ENCODE measurements at places on chromosomes 2 and 18.

DNA sequence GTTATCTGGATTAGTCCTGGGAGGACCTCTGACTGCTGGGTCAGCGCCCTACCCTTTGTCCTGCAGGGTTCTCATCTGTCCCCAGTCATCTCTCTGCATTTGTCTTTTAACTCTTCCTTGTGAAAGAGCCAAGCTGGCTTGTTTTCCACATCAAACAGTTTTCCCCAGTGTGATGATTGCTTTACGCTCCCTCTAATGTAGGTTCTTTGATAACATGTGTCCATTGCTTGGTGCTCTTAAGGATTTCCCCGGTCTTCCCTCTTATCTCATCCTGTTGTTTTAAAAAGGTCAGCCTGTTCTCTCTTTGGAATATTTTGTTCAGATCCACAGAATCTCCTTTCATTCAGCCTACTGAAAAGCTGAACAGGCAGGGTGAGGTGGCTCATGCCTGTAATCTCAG lies 792.1 kb upstream of the RAB6C start:
- DNase-seq: no peak

DNA sequence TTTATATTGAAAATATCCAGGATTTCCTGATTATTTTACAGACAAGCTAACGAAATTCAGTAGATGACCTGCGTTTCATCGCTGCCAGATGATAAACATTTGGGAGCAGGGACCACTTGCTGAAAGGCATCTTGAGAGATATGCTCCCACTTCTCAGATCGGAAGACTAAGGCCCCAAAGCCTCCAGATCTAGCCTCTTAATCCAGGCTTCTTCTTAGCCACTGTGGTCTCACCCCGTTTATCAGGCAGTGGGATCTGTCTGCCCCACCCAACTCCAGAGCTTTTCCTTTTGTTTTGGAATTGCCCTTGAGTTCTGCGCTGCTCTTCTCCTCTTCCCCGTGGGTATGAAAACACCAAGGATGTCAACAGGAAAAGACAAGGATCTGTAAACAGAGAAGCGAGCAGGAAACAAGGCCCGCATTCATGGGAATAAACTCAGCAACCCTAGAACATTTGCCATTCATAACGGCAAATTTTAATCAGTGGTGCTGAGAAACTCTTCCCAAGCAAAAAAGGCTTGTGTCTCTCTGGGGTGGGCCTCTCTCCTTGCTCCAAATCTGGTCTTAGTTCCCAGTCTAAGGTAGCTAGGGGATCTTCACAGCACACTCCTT lies 21.4 kb downstream of the MYL12B start:
- no peak for DNase-seq

DNA sequence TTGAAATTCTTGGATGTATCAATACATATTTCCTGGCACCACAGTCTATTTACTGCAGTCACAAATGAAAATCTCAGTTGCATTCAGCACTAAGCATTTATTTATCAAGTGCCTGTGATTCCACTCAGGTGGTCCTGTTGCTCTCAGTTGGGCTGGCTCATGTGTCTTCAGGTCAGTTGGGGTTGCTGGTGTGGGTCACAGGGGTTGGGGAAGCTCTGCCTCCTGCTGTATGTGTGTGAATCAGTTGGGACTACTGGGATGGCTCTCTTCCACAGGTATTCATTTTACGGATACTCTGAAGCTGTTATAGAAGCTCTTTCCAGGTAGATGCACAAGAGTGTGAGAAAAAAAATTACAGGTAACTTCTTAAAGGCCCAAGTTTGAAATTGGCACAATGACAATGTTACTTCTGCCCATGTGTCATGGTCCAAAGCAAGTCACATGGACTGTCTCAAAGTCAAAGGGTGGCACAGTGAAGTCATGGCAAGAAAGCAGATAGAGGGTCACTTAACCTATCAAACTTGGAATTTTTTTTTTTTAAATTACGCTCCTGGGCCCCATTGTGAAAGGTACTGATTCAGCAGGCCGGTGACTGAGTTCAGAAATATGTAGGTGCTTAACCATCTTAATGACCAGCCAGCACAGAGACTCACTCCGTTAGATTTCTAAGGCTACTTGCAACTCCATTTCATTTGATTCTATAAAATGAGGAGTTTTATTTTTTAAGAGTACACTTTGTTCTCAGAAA lies 249.2 kb upstream of the GCFC2 start:
- DNase-seq: no peak

GRCh38 chr2:148282201-148282600 lies 261.3 kb downstream of the MBD5 start:
- DNase-seq: no peak

GRCh38 chr2:105149272-105149671 lies 92.3 kb upstream of the GPR45 start:
- DNase-seq: no peak

DNA sequence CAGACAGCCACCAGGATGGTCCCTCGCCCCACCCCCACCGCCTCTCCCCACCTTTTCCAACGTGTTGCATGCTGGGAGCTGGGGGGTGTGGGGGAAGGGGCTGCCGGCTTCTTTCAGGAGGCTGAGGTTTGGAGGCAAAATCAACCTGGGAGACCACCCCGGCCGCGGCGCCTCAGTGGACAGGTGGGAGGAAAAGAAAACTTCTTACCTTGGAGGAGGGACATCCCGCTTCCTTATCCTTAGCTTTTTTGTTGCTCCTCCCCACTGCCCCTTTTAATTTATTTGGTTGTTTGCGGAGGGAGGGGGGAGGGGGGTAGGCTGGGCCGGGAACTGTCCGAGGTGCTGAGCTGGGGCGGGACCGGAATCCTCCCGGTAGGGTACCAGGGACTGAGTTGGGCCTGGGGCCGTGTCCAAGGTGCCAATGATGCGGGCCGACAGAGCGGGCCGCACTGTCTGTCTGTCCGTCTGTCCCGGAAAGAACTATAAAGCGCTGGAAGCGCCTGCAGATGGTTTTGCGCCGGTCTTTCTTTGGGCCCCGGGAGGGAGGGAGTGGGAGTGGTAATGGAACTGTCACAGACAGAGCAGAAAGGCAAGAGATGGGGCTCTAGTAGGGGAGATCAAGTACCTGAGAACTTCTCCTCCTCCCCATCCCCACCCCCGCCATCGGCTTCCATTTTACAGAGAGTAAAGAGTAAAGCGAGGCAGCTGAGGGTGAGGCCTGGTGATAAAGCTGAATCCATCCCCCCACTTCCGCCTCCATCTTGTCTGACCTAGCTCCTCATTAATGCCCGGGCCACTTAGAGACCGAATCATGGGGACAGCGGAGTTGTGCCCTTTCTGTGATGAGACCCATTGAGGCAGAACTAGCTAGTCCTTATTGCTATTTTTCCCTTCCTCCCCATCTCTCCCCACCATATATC lies 2.4 kb downstream of the CDK5R2 start:
- peak; percentile 90 for DNase-seq

GRCh38 chr2:45445037-45445436 lies 166.0 kb downstream of the SRBD1 start:
- no peak for DNase-seq

All from WERI-Rb-1 (cell line).